ENCODE measurements at places on chromosomes 3 and 15.

GRCh38 chr3:123719862-123720453 is 135.1 kb upstream of the HACD2 start:
- DNase-seq, result no peak

GRCh38 chr15:66713843-66714508 is 11.9 kb downstream of the SMAD6 start:
- no peak for DNase-seq

DNA sequence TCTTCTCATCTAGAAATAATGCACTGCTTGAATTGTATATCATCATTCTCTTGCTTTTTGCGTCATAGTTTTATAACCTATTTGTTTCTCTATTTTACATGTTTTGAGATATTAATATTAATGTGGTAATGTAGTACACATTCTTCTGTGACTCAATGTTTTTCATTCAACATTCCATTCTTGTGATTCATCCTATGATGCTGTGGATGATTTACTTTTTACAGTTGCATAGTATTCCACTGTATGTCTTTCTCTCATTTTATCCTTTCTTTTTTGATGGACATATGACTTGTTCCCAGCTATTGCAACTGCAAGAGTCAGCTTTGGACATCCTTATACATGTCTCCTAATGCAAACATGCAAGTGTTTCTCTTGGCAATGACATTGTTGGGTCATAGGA is 20.6 kb upstream of the VEPH1 start:
- DNase-seq, result no peak

DNA sequence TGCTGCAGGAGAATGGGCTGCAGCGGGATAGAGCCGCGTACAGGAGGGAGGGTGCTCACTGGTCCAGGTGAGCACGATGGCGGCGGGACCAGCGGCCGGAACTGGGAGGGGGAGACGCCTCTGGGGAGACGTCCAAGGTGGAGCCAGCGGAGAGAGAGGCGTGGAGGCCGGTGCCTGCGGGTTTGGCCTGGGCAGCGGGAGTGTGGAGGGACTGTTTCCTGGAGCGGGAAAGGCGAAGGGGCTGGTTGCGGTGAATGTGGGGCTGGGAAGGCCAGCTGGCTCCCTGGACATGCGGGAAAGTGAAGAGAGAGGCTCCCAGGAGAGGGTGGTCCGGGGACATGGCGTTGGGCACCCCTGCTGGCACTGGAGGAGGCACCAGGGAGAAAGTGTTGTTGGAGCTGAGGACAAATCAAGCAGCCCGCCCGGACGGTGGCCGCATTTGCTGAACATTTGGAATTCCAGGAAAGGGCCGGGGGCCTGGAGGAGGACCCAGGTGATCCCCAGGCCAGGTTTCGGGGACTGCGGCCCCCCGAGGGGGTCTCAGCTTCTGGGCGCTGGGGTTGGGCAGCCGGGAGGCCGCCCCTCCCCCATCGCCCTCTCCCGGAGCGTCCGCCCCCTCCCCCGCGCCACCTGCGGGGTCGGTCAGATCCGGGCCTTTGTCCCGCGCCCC is 34.3 kb downstream of the DNAJB8 start:
- DNase-seq, result no peak

DNA sequence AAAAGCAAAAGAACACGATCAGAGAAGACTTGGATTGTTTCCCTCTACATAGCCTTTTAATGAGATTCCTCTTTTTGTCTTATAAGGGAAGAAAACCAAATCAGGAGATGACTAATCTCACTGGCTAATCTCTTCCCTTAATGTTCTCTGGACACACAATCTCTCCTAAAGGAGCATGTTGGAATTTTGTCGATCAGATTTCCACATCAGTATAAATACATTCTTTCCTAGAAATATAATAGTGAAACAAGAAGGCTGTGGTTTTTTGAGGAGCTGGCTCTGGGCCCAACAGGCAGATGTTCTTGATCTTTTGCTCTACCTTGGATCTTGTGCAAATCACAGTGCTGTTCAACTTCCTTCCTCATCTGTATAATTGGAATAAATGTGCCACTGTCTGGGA is 94.0 kb downstream of the GTPBP8 start:
- no peak for DNase-seq

DNA sequence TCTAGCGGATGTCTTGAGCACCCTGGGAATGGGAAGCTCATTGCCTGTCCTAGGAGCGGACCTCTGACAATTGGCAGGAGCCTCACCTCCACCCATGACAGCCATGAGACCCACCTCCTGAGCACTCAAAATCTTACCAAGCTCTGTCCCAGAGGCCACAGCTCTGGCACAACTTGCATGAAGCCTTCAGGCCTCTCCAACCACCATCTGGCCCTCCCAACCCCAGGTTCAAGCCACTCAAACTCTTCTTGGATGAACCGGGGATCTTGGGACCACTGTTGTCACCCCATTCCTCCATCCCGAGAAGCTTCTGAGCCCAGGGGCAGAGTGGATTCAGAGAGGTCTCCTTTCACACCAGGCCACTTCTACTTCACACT is 1.5 kb downstream of the VIPR1 start:
- DNase-seq, result no peak

DNA sequence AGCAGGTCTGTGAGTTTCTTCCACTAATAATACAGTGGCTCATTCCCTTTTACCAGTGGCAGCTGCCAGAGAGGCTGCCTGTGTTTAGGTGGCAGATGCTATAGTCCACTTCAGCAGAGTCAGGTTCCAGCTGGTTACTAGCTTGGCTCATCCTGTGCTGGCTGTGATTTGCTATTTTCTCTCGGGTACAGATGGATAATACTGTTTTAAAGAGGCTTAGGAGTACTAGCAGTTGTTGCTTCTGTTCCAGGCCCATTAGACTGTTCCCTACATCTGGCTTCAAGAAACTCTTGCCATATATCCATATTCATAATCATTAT is 41.0 kb downstream of the ZNF609 start:
- no peak for DNase-seq

DNA sequence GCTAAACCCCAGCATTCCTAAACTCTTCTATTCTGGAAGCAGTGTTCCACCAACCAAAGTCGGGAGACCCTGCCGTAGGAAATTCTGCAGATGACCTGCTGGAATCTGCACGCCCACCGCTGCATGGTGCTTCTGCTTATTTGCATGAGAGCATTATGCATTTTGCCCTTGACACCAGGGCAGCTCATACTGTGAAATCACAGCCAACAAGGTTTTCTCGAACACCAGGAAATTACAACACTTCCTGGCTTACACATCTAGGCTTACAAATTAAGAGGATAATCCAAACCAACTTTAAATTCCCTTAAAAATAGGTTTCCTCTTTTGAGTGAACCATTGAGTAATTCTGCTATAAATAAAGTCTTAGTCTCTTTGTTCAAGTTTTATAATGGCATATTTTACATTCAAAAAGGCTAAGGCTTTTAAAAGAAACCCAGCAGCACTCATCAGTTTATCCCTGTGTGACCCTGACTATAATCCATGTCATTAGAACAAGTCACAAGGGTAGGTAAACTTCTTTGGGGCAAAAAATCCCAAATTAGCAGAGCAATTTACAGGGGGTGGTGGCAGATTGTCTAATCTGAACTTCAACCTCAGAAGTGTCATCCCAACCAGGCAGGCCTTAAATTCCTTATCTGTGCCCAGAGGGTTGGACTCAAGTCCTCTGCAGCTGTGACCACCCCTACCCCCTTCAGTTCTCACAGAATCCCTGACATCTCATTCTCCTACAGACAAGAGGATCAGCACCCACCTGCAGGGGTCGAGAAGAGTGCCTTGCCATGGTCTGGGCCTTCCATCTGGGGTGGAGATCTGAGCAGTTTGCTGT is 33.5 kb upstream of the RBP1 start:
- DNase-seq, result no peak

DNA sequence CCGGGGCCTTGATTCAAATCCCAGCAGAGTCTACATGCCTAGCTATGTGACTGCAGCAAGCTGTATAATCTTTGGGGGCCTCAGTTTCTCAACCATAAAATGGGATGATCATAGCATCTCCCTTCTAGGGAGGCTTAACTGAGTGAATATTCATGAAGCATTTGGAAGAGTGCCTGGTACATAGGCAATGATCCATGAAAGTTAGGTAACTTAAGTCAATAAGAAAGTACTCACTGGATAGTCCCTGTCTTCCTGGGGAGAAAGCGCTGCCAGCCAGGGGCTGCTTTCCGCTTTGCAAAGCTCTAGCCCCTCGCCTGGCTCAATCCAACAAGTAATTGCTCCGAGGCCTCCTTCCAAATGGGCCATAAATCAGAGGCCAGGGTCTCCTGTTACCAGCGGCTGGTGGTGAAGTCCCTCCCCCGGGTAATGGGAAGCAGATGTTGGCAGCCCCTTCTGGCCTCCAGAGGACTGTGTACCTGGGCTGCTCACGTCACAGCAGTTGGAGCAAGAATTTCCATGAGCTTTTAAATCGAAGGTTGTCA is 521.9 kb upstream of the PROK2 start:
- DNase-seq, result no peak

DNA sequence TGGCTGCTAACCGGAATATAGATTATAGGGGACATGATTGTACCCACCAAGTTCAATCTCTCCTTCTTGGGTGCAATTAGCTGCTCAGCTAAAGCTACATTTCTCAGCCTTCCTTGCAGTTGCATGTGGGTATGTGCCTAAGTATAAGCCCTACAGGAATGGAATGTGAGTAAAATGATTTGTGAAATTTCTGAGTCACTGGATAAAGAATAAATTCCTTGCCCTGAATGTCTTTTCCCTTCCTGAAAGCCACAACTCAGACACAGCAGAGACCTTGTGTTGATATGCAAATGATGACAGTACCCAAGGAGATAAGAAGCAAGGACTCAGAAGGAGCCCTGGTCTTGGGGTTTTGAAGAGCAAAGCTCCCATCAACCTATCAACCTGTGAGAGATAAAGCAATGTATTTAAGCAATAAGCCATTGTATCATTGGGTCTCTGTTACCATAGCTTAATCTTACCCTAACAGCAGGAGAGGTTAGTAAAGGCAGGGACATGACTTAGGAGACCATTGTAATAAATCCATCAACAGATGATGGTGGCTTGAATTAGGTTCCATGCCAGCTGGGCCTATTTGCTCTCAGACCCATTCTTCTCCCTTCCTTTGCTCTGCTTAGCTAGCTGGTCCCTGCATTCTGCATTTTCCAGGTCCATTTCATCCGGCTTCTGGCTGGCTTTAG is 25.6 kb upstream of the ZNF280D start:
- DNase-seq, result no peak

- DNase-seq, result no peak
These were observed 751.7 kb upstream of the GOLIM4 start for GRCh38 chr3:168847291-168847883.

GRCh38 chr3:146196789-146197188 is 35.8 kb upstream of the PLOD2 start:
- no peak for DNase-seq

DNA sequence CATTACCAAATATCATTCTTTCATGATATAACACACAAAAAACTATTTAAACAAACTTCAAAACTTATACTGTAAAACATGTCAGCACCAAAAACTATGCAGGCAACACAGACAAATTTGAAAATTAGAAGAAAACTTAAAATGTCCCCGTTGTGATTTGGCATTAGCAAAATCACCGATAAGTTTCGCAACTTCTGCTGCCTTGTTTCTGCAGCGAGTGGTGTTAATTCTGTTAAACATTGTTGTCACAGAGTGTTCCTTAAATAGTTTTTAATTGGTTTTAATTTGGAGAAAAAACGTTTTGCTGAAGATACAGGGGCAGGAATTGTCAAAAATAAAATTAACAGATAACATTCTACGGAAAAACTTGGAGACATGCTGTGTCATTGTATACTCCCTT is 160.6 kb downstream of the RPLP1 start:
- no peak for DNase-seq

GRCh38 chr3:12706504-12707253 is 42.8 kb upstream of the RAF1 start:
- DNase-seq, result peak; percentile 5

DNA sequence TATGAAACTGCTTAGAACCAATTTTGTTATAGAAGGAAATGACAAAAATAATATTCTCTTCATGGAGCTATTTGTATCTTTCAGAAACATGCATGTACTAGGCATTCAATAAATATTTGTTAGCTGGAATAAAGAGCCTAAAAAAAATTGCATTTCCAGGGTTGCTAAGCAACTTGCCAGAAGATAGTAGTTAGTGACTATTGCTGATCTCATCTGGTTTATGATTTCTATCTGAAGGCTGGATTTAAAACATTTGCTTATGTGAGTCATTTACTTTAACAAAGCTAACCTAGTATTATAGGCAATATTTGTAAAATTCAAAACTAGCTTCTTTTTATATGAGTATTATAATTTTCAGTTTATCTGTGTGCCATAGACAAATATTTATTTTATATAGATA is 78.3 kb downstream of the NAALADL2 start:
- no peak for DNase-seq

DNA sequence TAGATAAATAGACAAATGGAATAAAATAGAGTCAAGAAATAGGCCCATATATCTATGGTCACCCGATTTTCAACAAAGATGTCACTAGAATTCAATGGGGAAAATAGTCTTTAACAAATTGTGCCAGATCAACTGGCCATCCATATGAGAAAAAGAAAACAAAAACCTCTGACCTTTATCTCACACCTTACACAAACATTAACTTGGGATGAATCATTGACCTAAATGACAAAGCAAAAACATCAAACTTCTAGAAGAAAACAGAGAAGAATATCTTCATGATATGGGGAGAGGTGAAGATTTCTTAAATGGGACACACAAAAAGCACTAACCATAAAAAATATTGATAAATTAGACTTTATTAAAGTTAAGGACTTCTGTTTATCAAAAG is 31.9 kb downstream of the ITGA11 start:
- no peak for DNase-seq

GRCh38 chr15:39255760-39256159 is 325.1 kb upstream of the THBS1 start:
- no peak for DNase-seq

- DNase-seq, result no peak
These were observed 165.6 kb downstream of the ATP8B4 start for GRCh38 chr15:49953421-49953820.

DNA sequence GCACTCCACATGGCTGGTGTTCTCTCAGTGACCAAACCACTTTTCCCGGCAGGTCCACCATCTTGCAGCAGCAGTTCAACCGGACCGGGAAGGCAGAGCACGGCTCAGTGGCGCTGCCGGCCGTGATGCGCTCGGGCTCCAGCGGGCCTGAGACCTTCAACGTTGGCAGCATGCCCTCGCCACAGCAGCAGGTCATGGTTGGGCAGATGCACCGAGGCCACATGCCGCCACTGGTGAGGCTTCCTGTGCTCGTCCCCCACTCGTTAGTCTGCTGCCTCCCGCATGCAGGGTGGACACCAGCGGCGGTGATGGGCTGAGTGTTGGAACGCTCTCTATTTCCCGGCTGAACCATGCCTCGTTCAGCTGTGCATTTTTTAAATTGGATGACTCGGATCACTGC is 344.9 kb upstream of the TPM1 start:
- no peak for DNase-seq
